NCI-H1436 treated with DMSO at 0.1 percent for 48 hours (cell line): ENCODE measurements at places on chromosomes 4 and X.

GRCh38 chr4:40285692-40286091 is 49.4 kb upstream of the CHRNA9 start:
- no peak for DNase-seq

DNA sequence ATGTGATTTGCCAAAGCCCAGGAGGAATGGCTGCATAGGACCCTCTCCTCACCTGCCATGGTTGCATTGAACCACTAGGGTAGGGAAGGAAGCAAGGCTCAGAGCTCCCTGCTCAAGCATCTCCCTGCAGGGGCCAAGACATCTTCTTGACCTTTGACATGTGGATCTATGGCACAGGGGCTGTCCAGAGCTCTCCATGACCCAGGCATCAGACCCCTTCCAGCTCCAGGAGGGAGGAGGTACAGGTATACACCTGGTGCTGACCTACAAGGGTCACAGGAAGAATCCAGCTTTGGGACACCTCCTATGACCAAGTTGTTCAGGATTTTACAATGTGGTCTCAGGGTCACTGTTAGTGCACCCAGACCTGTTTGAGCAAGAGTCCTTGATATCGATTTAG is 23.2 kb upstream of the ASMTL start:
- no peak for DNase-seq

DNA sequence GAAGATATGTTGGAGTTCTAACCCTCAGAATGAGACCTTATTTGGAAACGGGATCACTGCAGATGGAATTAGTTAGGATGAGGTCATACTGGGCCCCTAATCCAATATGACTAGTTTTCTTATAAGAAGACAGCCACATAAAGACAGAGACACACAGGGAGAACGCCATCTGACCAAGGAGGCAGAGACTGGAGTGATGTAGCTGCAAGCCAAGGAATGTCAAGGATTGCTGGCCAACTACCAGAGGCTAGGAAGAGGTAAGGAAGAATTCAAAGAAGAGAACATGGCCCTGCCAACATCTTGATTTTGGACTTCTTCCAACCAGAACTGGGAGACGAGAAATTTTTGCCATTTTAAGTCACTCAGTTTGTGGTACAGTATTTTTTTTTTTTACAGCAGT is 152.8 kb upstream of the DIPK2B start:
- no peak for DNase-seq

GRCh38 chr4:106530024-106530361 is 161.4 kb upstream of the GIMD1 start:
- DNase-seq = no peak

DNA sequence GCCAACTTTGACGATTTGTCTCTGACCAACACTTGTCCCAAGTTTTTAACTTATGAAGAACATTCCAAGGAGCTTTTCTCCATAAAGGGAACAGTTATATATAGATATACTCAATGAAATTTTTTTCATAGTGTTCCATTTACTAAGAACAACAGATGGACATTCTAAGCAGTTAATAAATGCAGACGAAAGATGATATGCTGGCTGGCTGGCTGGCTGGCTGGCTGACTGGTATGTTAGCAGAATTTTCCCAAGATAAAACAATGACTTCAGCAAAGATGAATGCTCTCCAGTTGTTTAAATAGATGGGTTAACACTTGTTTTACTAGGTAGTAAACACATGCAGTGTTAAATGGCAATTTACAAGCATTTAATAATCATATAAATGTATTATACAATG is 62.2 kb downstream of the SPANXN3 start:
- no peak for DNase-seq

GRCh38 chr4:141215030-141215429 is 5.7 kb upstream of the ZNF330 start:
- no peak for DNase-seq

DNA sequence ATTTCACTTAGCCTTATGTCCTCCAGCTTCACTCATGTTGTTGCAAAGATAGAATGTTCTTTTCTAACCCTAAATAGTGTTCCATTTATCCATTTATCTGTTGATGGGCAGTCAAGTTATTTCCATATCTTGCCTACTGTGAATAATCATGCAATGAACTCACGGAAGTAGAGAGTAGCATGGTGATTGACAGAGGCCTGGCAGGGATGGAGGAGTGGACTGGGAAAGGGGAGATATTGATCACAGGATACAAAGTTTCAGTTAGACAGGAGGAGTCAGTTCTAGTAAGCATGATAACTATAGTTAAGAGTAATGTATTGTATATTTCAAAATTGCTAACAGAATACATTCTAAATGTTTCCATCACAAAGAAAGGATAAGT is 10.3 kb upstream of the CLNK start:
- DNase-seq = no peak

GRCh38 chr4:56658528-56658927 is 22.6 kb downstream of the HOPX start:
- no peak for DNase-seq

DNA sequence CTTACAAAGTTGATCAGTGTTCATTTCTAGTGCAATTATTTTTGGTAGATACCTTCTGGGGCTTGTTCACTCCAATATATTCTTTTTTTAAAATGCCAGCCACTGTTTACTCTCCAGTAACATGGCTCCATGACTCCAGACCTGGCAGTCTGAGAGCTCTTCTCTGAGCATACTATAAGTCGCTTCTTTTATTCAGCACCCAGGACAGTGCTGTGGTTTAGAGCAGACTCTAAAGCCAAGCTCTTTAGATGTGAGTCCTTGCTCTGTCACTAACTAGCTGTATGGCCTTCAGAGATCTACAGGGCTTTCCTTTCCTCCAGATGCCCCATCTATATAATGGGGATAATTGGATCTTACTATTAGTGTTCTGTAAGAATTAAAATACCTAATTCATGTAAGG is 200.2 kb upstream of the FAM241A start:
- no peak for DNase-seq

DNA sequence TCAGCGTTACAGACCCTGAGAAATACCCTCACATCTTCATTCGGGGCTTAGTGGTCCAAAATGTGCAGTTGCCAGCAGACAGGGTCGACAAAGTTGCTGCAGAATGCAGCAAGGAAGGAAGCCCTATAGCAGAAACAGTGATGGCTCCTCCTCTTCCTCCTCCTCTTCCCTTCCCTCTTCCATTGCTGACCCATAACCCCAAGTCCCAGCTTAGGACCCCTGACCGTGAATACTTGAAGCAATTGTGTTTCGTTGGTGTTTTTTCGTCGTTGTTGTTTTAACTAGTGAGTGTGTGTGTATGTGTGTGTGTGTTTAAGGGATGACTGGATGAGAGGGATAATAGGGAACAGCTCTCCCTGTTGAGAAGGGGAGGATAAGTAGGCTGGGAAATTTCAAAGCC is 69.5 kb downstream of the SLAIN2 start:
- DNase-seq = no peak

DNA sequence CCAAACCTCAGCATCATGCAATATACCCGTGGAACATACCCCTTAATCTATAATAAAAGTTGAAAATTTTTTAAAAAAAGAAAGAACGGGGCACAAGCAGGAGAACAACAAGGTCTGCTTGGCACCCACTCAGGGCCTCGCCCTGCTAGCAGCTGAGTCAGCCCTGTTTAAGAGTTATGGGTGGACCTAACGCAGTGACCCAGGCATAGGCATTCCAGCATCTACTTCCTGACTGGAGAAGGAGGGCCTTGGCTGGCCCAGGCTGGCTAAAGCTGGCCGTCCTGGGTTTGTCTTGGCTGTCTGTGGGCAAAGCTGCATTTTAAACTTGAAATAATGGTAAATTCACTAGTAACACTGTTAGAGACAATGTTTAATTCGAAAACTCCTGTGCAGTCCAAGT is 236.7 kb upstream of the PGRMC2 start:
- DNase-seq = no peak

DNA sequence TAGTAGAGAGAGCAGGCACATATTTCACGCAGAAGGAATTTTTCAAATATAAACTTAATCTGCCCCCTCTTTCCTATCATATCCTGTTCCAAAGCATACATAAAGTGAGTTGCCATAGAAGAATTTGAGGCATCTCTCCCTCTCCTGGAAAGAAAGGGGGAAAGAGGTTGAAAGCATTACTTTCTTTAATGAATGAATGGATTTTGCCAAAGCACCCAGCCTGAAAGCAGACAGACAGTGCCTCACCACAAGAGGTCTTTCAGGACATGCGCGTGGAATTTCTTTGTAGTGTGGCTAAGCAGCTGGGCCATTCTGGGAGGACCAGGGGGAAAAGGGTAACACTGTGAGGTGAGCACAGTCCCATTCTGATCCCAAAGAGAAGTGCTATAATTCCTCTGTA is 651.4 kb downstream of the IQCM start:
- no peak for DNase-seq

- DNase-seq = no peak
Measured at GRCh38 chr4:55834086-55834795, 14.7 kb downstream of the EXOC1L start.

DNA sequence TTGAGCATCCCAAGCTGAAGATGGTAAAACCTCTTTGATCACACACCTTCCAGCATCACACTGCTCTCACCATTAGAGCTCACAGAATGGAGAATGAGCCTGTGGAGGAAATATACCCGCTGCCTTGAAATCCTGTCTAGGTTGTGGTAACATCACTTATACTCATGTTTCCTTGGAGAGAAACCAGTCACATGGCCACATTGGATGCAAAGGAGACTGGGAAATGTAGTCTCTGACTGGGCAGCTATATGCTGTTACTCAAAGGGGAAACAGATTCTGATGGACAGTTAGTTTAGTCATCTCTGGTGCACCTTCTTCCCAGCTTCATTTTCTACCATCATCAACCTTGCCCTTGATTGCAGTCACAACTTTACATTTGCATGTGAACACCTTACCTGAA is 286.3 kb downstream of the ANKRD50 start:
- DNase-seq = no peak

GRCh38 chr4:185283723-185284122 is 74.3 kb downstream of the SNX25 start:
- no peak for DNase-seq

- no peak for DNase-seq
Measured at GRCh38 chrX:44043496-44043895, 70.3 kb upstream of the NDP start.

DNA sequence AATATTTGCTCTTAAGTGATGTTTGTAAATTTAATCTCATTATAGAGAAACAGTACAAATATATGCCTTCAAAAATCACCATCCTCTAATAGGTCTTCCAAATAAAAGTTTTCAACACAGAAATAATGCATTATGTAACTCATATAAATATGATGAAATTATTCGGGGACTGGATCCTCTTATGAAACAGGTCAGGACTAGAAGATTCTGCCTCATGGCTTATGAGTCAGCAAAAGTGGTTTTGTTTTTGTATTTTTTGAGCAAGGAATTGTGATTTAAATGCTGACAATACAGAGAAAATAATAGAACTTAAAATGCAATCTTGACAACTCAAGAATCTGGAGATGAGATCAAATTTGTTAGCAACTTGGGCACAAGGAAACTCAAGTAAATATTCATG is 179.7 kb upstream of the NDP start:
- no peak for DNase-seq

DNA sequence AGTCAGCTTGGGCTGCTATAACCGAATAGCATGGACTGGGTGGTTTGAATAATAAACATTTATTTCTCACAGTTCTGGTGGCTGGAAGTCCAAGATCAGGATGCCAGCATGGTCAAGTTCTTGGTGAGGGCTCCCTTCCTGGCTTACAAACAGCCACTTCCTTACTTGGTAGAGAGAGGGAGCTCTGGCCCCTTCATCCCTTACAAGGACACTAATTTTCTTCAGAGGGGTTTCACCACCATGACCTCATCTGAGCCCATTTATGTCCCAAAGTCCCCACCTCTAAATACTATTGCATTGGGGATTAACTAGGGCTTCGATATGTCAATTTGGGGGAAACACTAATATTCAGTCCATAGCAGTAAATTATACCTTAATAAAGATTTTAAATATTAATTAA is 61.8 kb downstream of the CLNK start:
- no peak for DNase-seq

DNA sequence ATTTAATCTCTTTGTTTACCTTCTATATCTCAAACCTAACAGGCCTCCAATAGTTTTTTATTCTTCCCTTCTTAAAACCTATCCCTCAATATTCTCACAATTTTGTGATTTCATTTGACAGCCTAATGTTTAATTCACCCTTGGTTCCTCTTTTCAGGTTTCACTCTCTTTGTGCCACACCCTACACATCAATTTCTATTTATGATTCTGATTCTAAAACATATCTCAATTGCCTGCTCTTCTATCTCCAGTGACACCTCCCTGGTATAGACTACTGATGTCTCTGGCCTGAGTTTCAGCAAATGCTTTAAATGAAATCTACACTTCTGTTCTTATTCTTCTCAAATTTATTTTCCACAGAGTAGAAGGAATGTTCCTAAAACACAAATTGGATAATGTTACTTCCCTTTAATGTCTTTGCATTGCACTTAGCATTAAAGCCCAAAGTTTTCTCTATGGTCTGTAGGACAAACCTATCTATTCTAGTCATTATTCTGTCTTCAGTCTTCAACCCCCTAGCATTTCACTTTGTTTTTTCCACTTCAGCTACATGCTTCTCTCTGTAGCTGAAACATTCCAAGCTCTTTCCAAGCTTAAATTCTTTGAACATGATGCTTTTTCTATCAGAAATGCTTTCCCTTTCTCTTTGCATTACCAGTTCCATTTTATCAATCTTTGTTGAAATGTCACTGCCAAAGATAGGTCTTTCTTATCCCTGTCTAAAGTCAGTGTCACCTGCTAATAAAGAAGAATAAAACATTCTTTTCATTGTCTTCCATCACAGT is 622.0 kb downstream of the CENPC start:
- DNase-seq = no peak

DNA sequence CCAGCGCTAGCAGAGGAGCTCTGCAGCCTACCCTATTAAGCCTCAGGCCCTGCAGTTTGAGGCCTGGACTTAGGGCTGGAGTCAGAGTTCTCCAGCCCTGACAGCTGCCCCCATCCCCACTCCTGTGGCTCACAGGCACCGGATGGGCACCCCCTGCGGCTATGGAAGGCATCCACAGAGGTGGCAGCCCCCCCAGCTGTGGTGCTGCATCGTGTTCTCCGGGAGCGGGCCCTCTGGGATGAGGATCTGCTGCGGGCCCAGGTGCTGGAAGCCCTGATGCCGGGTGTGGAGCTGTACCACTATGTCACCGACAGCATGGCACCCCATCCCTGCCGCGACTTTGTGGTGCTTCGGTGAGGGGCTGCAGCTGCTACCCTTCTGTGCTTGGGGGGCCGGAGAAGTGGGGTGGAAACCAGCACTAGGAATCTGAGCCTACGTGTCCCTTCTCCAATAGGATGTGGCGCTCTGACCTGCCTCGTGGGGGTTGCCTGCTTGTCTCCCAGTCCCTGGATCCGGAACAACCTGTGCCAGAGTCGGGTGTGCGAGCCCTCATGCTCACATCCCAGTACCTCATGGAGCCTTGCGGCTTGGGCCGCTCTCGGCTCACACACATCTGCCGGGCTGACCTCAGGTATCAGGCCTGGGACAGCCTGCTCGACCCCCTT is 76.2 kb downstream of the STARD8 start:
- no peak for DNase-seq

GRCh38 chrX:9440116-9440844 is 24.6 kb upstream of the TBL1X start:
- no peak for DNase-seq

GRCh38 chrX:55783723-55784122 is 66.2 kb downstream of the RRAGB start:
- DNase-seq = no peak

GRCh38 chrX:1582686-1583437 is 8.5 kb upstream of the AKAP17A start:
- no peak for DNase-seq
